ENCODE measurements at places on chromosomes 3 and 15. TPM values are rescaled to one million over a fixed set of nuclear protein-coding genes. Genes with fewer than 3 reads are reported as not detected.

DNA sequence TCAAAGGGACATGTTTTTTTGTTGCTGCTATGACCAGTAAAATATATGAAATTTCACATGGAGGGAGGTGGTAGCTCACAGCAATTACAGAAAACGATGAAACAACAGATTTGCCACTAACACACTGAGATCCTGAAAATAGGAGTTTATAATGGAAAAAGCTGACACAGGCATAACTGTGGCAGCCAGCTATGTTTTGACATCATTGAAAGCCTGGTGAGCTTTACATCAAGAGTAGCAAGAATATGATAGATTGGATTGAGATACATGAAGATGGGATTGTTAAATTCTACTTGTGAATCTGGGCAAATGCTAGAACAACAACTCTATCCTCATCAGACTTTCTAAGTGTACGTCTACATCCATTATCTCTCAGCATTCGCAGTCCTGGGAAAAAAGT is 760.7 kb downstream of the GRM7 start:
- H3K4me1 ChIP-seq = no peaks in the 10 kb centered on the region
- H3K27ac ChIP-seq = no peak overlapping the region
- no peaks in the 10 kb centered on the region for H3K36me3 ChIP-seq
- H3K27me3 ChIP-seq = no peaks in the 10 kb centered on the region
- no peak for DNase-seq

GRCh38 chr3:99845331-99845730 is 27.7 kb downstream of the CMSS1 start:
- H3K4me3 ChIP-seq = no peak overlapping the region
- no peaks in the 10 kb centered on the region for H3K27me3 ChIP-seq
- peak overlapping the region; percentile 75 for H3K27ac ChIP-seq
- DNase-seq = no peak
- H3K36me3 ChIP-seq = no peaks in the 10 kb centered on the region

DNA sequence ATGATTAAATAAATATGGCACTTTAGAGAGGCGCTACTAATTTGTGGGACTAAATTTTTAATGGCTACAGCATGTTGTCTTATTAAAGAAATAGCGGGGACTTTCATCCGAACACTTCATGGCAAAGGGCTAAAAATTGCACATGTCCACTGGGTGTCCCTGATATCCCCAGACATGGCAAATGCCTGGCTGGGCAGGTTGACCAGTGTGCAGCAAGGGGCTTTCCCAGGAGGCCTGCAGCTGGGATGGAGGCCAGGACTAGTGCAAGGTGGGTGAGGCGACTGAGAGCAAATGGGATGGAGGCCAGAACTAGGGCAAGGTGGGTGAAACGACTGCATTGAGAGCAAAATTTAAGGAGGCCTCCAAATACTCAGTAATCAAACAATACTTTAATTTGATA is 167.4 kb upstream of the SMAD3 start:
- H3K27me3 ChIP-seq = no peaks in the 10 kb centered on the region
- H3K4me1 ChIP-seq = no peaks in the 10 kb centered on the region
- no peaks in the 10 kb centered on the region for H3K36me3 ChIP-seq
- no peak for DNase-seq
- H3K27ac ChIP-seq = no peak overlapping the region
- H3K4me3 ChIP-seq = no peak overlapping the region

DNA sequence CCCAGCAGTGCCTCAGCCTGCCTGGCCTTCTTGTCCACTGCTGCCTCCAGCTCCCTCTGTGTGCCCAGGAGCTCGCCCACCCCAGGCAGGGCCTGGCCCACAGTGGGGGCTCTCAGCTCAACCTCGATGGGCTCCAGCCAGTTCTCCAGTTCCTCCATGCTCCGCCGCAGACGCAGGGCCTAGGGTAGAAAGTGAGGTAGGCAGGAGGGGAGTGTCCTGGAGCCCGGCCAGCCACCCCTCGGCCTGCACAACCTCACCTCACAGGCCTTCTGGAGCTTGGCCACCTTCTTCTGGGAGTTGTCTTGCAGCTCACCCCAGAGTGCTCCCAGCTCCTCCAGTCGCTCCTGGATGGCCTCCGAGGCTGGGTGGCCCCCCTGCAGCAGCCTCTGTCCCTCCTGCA is 18.7 kb downstream of the PLA2G4B start:
- H3K27me3 ChIP-seq = no peaks in the 10 kb centered on the region
- H3K36me3 ChIP-seq = no peaks in the 10 kb centered on the region
- H3K27ac ChIP-seq = no peak overlapping the region
- no peak overlapping the region for H3K4me3 ChIP-seq
- no peak for DNase-seq

DNA sequence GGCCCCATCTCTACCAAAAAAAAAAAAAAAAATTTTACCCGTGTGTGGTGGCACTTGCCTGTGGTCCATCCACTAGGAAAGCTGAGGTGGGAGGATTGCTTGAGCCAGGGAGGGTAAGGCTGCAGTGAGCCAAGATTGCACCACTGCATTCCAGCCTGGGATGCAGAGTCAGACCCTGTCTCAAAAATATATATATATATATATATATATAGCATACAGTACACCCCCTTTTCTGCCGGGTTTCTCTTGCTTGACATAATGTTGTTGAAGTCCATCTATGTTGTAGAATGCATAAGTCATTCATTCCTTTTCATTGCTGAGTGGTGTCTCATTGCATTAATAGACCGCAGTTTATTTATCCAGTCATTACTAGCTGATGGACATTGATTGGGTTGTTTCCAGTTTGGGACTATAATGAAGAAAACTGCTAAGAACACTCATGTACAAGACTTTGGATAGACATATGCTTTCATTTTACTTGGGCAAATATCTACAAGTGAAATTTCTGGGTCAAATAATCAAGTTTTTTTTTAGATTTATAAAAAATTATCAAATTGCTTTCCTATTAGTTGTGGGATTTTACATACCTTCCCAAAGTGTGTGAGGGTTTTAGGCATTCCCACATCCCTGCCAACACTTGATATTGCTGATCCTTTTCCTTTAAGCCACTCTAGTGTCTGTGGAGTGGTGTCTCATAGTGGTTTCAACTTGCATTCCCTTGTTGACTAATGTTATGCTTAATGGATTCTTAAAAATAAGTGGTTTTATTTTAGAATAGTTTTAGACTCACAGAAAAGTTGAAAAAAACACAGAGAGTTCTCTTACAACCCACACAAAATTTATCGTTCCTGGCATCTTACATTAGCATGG is 2.1 kb upstream of the PRR20G start:
- H3K36me3 ChIP-seq = no peaks in the 10 kb centered on the region
- no peak for DNase-seq
- H3K4me1 ChIP-seq = no peaks in the 10 kb centered on the region
- H3K27me3 ChIP-seq = no peaks in the 10 kb centered on the region
- H3K4me3 ChIP-seq = no peak overlapping the region

DNA sequence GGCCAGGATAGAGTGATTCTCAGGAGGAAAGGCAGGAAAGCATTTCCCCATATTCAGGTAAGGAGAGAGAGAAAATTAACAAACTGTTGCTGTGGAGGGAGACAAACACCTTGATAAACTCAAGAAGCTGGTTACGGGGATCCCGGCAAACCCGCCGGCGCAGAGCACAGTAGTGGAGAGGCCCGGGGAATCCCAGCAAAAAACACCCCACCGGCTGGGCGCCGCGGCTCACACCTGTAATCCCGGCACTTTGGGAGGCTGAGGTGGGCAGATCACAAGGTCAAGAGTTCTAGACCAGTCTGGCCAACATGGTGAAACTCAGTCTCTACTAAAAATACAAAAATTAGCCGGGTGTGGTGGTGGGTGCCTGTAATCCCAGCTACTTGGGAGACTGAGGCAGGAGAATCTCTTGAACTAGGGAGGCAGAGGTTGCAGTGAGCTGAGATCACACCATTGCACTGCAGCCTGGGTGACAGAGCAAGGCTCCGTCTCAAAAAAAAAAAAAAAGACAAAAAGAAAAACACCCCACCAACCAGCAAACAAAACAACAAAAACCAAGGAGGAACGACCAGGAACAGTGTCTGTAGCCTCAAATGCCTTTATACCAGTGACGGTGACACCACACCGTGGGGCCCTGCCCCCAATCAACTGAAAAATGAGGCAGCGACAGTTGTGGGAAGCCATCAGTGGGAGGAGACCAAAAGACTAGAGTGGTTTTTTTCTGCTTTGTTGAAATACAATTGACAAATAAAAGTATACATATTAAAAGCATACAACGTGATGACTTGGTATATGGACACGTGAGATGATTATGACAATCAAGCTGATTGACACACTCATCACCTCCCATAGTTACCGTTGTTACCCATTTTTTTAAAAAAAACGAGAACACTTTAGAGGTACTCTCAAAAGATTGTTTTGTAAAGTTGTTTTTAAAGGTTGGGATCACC is 40.2 kb upstream of the IDH2 start:
- H3K36me3 ChIP-seq = no peaks in the 10 kb centered on the region
- no peaks in the 10 kb centered on the region for H3K4me1 ChIP-seq
- H3K27ac ChIP-seq = peak overlapping the region; percentile 86
- no peak for DNase-seq
- H3K4me3 ChIP-seq = no peak overlapping the region
- no peaks in the 10 kb centered on the region for H3K27me3 ChIP-seq

DNA sequence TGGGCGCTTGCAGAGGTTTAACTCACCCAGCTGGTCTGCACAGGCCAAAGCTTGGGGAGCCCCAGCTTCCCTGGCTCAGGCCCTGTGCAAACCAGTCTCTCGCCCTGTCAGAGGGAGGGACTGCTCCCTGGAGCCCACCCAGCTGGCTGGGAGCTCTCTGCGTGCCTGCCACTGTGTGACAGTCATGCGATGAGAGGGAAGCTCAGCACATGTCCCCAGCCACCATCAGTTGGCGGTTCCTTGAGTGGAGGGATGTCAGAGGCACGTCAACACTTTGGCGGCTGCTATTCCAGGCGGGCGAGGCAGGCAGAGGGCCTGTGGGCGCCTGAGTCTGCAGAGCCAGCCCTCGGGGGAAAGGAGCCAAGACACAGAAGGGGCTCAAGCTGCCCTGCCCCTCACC is 324.6 kb downstream of the UACA start:
- H3K27me3 ChIP-seq = no peaks in the 10 kb centered on the region
- DNase-seq = no peak
- H3K27ac ChIP-seq = no peak overlapping the region
- no peaks in the 10 kb centered on the region for H3K4me1 ChIP-seq
- H3K36me3 ChIP-seq = no peaks in the 10 kb centered on the region
- no peak overlapping the region for H3K4me3 ChIP-seq

Gene LMCD1
- 32.0 TPM for total RNA-seq

Gene CRABP1
- total RNA-seq = 0.35 TPM

Gene LHFPL4
- total RNA-seq = 1.9 TPM

Gene KY
- total RNA-seq = 0.04 TPM
